ENCODE measurements at places on chromosomes 3 and 15.
A peak's percentile ranks its signal among the peaks of the same experiment; 100 is the strongest.

- peak; percentile 55 for DNase-seq
These were observed 79.4 kb upstream of the ATP11B start for GRCh38 chr3:182713743-182714517.

DNA sequence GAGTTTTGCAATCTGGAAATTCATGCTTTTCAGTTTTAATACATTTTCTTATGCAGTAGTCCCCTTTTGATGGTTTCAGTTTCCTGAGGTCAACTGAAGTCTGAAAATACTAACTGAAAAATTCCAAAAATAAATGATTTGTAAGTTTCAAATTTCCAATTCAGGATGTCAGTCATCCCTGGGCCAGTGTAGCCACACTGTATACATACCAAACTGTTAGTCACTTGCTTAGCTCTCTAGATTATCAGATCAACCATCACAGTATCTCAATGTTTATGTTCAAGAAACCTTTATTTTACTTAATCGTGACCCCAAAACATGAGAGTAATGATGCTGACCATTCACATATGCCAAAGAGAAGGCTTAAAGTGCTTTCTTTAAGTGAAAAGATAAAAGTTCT lies 715.5 kb downstream of the GBE1 start:
- no peak for DNase-seq

GRCh38 chr3:190036631-190037030 lies 84.1 kb downstream of the P3H2 start:
- DNase-seq: no peak

GRCh38 chr3:134464064-134464688 lies 21.6 kb downstream of the ANAPC13 start:
- DNase-seq: peak; percentile 80

- DNase-seq: no peak
These were observed 563.0 kb upstream of the CCDC54 start for GRCh38 chr3:106814231-106814630.

DNA sequence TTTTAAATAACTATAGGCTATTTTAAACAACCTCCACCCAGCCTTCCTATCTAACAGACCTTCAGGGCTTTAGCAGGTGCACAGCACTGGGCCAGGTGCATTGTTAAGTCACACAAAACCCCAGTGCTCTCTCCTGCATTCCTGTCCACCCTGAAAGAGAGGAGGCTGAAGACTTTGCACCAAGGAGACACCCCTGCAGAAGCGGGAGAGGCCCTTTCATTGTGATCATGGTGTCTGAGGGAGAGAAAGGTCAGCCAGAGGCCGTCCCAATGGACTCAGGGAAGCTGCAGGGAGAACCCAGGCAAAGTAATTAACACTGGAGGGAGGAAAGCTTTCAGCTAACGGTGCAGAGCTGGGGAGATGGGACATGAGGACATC lies 5.2 kb downstream of the LRIG1 start:
- DNase-seq: no peak

GRCh38 chr15:49190586-49190985 lies 20.5 kb downstream of the GALK2 start:
- no peak for DNase-seq

DNA sequence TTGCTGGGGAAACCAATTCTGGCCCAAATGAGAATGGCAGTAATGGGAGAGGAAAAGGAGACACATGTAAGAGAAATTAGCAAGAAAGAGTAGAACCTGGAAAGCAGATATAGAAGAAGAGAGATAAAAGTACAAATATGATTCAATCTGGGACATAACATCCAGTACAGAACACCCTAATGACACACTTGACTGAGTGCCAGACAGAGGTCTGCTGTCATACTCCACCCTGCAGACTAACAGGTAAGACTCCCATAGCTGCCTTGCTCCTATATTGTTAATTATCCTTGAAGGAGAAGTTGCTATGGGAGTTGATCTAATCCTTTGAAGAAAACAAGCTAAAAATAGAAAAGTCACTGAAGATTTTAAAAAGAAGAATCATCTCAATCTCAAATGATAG lies 21.1 kb downstream of the CCPG1 start:
- DNase-seq: no peak

DNA sequence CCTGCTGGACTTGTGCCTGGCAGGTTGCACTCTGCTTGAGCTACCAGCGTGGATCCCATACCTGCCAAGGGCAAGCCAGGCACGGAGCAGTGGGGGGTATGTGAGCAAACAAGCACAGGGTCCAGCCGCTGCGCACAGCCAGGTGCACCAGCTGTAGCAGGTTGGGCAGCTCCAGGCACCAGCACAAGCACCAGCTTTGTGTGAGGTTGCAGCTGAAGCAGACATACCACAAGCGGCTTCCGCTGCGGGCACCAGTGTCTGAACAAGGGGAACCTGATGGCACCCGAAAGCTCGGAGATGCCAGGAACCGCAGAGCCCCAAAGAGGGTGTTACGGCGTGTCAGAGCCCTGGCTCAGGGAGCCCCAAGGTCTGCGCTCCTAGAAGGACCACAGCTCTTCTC lies 472.7 kb upstream of the ARL6 start:
- no peak for DNase-seq

- DNase-seq: no peak
These were observed 227.5 kb downstream of the MAGI1 start for GRCh38 chr3:65811086-65811761.

DNA sequence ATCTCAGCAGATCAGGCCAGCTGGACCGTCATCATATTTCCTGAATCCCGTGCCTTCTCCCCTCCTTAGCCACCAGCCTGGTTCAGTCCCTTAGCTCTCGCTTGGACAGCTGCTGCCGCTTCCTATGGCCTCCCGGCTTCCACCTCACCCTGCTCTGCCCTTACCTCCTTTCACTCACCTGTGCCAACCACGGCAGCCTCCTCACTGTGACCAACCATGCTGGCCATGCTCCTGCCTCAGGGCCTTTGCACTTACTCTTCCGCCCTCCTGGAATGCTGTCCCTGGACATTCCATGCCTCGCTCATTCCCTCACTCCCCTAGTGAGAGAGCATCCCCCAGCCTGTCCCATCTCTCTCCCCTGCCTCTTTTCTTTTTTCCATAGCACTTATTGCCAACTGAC lies 19.2 kb downstream of the GRIP2 start:
- DNase-seq: no peak

DNA sequence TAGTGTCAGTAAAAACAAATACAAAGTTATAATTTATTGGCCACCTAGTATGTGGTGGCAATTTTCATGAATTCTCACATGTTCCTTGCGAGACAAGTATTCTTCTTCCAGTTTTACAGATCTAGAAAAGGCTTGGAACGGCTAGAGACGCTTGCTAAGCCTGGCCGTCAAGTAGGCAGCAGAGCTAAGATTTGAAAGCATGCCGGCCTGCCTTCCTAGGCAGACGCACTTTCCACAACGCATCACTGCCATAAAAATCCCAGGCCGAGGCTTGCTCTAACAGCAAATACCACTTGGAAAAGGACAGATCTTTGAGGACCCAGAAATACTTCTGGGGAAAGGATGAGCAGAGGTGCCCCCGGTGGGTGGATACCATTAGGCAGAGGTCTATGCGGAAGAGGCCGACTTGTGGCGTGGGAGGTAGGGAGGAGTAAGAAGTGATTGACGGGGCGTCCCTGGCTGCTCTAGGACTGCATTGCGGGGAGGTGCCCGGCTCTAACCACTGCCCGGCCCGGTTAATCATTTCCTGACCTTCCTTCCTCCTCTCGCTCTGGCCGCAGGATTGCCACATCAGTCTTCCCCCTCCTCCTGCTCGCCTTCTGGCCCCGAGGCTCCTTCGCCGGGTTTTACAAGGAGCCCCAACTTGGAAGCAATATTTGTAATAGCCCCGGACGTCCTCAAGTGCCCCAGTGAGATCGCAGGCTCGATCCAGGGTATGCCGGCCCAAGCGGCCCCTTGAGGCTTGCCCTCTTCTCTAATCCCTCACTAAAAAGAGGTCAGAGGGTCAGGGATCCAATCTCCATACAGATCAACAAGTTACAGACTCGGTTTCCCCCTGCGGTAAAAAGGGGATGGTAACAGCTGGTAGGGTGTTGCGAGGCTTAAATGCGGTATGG lies 1.3 kb upstream of the USP3 start:
- DNase-seq: peak; percentile 50

DNA sequence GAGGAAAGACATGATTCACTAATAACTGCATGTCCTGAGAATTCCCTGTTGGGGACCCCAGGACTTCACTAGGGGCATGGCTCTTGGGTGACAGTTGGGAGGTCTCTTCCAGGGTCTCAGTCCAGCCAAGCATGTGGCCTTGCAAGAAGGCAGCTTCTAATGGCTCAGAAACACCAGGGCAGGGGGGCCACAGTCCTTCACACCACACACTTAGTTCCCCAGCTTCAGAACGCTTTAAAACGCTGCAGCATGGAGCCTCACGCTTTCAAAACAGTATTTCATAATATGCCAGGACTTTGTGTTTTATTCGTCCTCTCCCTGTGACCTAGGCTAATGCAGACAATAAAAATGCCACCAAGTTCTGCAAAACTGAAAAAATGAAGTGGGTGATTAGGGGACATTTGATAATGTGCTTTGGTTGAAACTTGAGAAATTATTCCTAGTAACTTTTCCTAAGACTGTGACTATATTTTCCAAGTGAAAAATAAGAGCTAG lies 48.4 kb upstream of the LIMD1 start:
- no peak for DNase-seq
